ENCODE measurements at places on chromosomes 3 and 15.

DNA sequence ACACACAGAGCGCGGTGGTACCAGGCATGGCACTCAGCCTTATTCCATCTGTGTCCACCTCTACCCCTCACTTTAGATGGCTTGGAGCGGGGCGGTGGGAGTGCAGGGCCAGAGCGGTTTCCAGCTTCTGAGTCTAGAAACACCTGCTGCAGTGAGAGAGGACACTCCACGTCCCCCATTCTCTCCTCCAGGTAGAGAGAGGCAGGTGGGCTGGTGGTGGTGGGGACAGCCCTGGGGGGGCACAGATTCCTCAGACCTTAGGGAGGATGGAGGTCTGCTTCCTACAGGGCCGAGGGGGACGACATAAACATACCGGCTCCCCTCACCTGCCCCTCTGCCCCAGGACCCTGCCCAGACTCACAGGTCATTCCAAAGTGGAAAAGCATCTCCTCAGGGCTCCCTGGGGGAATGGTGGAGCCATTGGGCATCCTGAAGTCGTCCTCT, 40.4 kb downstream of the MUC20 start:
- no peak for DNase-seq

- DNase-seq, result no peak
Observed at GRCh38 chr3:53808496-53808895, 37.7 kb downstream of the CHDH start.

GRCh38 chr15:77414789-77415442, 5.0 kb downstream of the PEAK1 start:
- DNase-seq, result no peak

DNA sequence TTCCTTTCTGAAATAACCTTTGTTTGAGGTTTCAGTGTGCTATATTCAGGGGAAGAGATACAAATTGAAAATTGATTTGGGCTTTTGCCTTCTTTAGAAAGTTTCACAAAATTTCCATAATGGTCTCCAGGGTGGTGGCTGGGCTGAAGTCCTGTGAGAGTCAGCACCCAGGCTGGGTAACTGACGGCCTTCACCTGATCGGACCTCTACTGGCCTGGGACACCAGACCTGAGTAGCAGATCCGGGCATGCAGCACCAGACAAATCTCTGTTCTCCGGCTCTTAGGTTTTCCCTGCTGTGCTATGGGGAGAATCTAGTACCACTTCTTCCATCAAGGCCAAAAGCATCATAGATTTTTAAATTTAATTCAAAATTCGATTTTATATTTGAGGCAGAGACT, 133.0 kb upstream of the LMCD1 start:
- no peak for DNase-seq

- no peak for DNase-seq
Observed at GRCh38 chr3:189766416-189766815, 135.2 kb downstream of the TP63 start.

GRCh38 chr15:71005895-71006294, 109.4 kb upstream of the THSD4 start:
- DNase-seq, result no peak
